ENCODE measurements at places on chromosomes 2 and 18.

GRCh38 chr2:46901611-46902010, 14.0 kb downstream of the MCFD2 start:
- no peak for DNase-seq

DNA sequence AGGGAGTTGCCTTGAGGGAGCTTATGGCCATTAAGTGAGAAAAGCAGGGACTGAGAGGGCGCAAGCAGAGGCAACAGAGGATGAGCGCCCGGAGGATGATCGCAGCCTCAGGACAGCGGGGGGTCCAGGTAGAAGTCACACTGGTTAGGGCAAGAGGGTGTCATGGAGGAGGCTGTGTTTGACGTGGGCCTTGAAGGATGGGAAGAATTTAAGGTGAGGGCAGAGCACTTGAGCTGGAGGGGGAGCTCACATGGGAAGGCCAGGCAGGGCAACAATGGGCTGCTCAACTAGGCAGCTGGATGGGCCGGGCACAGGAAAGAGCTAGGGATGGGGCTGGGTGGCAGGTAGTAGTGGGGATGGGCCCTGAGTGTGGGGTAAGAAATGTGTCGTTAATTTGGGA, 31.9 kb downstream of the FAM228A start:
- DNase-seq, result no peak

DNA sequence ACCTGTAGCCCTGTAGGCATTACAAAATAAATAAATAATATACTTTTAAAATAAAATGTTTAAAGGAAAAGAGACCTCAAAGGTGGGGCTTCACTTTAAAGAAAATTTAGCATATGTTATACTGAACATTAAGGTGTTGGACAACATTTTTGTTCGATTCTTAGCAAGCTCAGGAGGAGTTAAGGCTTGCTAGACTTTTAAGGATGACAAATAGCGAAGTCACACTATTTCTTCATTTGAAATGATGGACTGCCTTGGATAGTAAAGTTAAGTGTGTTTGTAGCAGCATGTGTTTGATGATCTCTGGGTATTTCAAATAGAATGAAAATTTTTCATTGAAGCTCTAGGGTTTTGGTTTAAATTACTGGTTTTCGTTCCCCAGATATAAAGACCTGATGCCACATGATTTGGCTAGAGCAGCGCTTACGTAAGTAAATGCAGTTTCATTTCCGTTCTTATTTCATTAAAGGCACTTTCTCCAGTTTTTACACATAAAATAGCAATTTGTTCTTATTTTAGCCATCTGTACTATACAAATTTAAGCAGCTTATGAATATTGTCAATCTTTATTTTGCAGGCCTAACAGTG, 24.9 kb downstream of the HADHB start:
- DNase-seq, result no peak

DNA sequence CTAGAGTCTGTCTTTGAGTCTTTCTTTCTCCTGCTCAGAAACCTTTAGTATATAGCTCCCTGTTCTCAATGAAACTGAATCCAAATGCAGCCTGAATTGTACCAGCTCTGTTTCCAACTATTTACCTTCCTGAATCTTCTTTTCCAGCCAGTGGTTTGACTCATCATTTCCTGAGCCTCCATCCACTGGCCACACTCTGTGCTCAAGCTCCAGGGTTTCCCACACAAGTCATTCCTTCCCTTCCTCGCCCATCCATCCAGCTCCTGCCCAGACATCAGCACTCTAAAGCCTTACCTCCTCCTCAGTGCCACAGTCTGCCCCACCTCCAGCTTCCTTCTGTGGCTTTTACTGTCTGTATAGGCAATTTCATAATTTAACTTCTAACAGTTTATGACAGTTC, 233.6 kb upstream of the RASGRP3 start:
- DNase-seq, result no peak

DNA sequence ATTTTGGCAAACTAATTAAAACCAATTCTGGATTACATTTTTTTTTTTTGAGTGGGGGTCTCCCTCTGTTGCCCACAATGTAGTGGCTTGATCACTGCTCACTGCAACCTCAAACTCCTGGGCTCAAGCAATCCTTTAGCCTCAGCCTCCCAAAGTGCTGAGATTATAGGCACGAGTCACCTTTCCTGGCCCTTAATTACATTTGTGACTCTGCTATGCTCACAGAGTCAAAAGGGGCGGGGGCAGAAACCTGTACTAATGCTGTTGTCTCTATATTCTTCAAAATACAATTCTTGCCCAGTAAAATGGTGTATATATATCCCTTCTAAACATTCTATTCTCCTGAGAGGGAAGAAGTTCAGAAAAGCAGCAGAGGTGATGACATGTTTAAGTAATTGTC, 23.2 kb downstream of the PRKD3 start:
- DNase-seq, result no peak

DNA sequence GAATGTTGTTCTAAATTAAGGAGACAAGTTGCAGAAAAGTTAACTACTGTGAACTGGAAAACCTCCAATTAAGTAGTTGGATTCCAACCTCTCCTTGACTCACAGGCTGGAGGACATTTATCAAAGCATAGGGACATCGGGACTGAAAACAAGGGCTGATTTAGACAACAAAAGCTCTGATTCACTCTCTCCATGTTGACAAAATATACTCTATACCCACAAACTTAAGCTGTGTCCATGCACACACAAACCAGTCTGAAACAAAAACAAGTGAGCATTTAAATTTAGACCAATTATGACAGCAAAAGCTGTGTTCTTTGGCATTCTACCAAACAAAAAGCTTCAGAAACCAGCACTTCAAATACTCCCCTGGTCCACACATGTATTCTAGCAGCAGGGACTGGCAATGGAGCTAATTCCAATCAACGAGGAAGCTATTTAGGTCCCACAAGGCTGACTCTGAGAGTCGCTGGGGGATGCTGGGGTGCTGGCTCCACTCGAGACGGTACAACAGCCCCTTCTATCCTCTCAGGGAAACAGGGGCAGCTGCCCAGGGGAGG, 71.4 kb downstream of the NXPH2 start:
- DNase-seq, result no peak

GRCh38 chr2:75130171-75130570, 69.1 kb downstream of the TACR1 start:
- no peak for DNase-seq

DNA sequence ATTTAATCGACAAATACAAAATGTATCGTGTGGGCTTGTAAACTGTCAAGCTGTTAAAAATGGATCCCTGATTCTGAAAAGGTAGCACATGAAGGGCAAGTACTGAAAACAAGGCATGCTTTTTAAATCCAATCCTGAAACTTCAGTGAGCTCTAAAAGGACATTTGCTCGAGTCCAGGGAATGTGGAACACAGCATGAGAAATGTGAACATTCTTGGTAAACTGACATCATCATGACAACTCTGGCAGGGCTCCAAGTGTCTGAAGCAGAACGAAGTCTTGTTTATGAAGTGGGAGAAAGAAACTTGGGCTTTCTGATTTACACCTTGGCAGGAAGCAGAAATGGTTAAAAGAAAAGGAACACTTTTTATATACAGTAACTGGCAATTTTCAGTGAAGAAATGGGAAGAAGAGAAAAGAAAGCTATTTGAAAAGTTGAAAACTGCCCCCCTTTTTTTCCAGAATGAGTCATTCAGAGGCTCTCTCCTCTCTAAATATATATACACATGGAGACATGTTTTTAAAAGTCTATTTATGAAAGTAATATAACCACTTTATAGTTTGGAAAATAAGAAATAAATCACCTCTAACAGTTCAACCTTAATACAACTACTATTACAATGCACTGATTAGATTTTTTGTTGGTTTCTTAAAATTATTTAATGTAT, 120.8 kb downstream of the GAREM1 start:
- DNase-seq, result peak; percentile 90

DNA sequence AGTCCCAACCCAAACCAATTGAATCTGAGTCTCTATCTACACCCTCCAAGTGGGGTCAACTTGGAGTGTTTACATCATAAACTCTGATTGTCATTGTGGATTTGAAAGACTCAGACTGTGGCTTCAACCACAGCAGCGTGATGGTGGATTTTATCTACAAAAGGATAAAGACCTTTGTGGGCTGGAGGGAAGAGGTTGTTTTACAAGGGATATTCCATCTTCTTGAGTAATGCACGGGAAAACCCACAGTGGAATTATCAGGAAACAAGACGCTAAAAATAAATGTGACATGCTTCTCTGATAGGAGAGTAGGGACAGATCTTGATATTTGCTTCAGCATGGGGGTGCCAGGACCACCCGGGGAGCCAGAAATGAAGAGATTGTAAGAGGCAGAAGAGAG, 93.5 kb downstream of the LPIN1 start:
- DNase-seq, result no peak

DNA sequence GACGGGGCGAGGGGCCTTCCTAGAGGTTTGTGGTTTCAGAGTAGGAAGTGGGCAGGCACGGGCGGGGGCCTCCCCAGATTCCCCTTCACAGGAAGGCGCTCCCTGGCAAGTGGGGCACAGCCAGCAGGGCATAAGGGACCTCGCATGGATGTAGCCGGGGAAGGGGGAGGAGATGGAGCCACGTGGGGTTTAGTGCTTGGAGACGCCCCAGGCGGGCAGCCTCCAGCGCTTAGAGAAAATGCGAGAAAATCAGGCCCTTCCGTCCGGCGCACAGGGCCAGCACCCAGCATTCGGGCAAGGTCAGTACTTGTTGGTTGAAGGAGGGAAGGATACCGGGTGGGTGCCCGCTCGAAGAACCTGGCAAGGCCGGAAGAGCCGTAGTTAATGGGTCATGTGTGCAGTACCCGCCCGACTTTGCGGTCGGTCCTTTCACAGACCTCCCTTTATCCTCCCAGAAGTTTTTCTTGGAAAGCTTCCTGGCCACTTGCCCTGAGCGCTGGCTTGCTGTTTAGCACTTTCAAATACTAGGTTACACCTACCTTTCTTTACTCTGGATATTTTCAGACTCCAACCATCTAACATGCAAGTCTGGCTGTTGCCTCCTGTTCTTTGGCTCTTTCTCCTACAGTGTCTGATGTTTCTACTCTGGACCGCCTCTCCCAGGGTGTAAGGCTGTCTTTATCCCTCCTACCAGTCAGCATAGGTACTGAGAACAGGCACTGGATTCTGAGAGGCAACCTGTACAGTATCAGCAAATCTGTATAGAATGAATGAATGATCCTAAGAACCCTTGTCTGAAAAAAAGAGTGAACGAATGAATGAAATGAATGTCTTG, 78.1 kb downstream of the CIB4 start:
- DNase-seq, result no peak

GRCh38 chr2:241808721-241809382, at the start of gene NEU4:
TSS of gene NEU4 (plus strand) at chr2:241809193. CDS start at chr2:241814485, 5,292 bp downstream.
- no peak for DNase-seq

DNA sequence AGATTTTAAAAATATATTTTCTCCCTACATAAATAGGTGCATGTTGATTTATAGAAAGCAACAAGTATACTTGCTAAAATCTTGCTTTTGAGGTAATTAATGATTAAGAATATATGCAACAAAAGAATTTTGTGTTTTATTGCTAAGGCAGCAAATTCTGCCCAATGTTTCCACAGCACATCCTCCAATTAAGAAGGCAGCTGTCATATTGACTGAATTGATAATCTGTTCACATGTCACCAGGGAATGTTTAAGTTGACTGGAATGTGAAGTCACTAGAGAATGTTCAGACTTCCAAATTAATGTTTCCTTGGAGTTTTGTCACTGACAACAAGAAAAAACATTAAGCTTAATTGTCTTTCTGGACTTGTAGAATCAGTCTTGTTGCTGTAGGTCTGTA, 1602.7 kb upstream of the SLC39A10 start:
- DNase-seq, result no peak

DNA sequence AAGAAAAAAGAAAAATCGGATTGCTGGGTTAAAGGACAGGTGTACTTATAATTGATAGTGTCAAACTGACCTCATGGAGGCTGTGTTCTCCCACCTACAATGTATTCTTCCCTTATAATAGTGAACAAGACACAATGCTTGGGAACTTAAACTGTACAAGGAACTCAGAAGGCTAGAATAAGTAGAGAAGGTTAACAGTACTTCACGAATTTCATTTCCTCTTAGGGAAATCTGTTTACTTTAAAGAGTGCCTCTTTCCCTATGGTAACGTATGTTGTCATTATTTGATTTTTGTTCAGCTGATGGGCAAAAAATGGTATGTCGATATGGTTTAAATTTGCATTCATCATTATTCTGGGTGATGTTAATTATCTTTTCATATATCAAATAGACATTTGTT, 9.2 kb upstream of the HK2 start:
- DNase-seq, result no peak

DNA sequence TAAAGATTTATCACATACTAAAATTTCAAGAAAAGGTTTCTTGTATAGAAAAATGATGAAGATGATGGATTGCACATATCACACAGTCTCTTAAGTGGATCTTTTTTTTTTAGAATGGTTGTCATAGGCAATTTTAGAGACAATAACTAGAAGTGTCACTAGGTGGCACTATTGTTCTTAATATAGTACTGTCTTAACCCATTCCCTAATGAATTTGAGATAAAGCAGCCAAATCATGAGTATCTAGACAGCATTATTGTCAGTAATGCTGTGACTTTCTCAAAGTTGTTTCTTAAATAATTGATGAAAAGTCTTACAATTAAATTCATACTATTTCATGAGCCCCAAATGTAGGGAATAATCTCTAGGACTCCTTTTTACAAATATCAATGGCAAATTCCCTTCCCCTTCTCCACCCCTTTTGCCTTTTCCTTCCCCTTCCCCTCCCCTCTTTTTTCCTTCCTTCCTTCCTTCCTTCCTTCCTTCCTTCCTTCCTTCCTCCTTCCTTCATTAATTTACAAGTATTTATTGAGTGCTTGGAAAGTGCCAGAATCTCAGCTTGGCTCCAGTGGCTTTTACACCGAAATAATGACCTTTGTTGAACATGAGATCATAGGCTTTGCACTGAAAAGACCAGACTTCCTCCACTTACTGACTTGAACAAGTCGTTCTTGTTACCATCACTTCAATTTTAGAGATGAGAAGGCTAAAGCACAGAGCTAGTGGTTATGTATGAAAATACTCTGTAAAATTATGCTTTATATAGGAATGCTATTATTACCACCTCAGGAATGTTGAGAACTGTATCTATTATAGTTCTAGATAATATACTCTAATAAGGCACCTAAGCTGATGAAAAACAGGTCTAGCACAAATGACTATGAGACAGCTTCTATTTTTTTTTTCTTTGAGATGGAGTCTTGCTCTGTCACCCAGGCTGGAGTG, 19.8 kb downstream of the MYL12B start:
- peak; percentile 76 for DNase-seq

Data from right renal pelvis (tissue), 4 donors.